Activated CD8-positive, alpha-beta memory T cell treated with anti-CD3 and anti-CD28 coated beads, Interleukin-2, amount 50 U/mL, for 4 hours (primary cell): ENCODE measurements at places on chromosomes 12 and 14.
A peak's percentile ranks its signal among the peaks of the same experiment; 100 is the strongest.

- DNase-seq = no peak
These were observed 107.8 kb downstream of the DUSP6 start for GRCh38 chr12:89244536-89244935.

GRCh38 chr12:131159660-131160059 lies 206.0 kb downstream of the ADGRD1 start:
- DNase-seq = no peak

- DNase-seq = no peak
These were observed 206.0 kb upstream of the DIO3 start for GRCh38 chr14:101355284-101355683.

DNA sequence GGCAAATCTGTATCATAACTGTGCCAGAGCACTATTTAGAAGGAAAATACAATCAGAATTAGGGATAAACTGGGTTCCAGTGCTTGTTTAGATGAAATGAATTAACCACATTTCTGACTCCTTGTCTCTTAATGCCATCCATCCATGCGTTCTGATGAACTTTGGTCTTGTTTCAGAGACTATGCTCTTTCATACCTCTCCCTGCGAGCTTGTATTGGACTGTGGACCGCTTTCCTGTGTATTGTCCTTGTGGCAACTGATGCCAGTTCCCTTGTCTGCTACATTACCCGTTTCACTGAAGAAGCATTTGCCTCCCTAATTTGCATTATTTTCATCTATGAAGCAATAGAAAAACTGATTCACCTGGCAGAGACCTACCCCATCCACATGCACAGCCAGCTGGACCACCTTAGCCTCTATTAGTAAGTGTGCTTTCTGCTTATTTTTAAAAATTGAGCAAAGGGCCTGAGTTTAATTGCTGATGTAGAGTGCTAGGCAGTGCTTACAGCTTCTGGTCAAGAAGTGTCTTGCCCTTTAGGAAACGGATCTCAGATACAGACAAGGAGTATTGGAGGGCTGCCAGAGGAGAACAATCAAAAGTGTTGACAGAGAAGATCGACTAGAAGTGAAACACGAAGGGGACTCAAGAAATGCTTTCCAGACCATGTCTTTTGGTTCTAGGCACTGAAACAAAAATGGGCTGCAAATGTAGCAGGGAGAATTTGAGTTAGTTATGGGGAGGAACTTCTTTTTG lies 46.7 kb downstream of the SLC4A8 start:
- DNase-seq = no peak

GRCh38 chr14:106044949-106045596 lies 518.7 kb downstream of the TMEM121 start:
- peak; percentile 82 for DNase-seq

GRCh38 chr14:100409003-100409360 lies 85.8 kb downstream of the SLC25A47 start:
- no peak for DNase-seq

- DNase-seq = no peak
These were observed 35.9 kb upstream of the CLIP1 start for GRCh38 chr12:122458105-122459035.

DNA sequence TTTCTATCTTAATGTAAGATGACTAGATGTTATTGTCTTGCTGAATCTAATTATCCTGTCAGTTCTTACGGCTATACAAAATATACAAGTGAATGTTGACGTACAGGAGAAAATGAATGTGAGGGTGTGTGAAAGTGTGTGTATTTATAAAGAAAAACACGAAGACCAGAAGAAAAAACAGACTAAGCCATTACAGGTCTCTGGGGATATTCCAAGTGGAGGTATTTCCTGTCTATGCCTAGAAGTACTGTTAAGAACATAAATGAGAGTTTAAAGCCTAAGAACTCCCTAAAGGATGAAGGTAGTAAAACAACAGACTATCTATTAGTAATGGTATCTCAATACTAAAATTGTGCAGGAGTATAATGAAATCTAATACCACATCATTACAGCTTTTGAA lies 7.6 kb downstream of the MDM1 start:
- no peak for DNase-seq

GRCh38 chr12:131947482-131948027 lies 2.2 kb upstream of the EP400 start:
- DNase-seq = no peak

DNA sequence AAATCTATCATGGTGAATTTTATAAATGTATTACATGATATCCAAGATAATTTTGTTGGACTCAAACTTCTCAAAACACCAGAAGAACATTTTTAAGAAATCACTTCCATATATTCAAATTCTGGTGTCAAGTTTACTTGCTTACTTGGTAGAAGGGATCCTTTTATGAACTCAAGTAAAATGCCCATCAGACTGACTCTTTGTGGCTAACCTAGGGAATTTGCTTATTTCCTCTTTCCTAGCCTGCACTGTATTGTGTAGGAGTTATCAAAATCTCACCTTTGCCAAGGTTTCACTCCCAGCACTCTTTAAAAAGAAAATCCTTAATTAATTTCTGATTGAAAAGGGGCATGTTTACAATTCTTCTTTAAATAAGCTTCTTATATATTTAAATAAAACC lies 196.5 kb downstream of the DUSP6 start:
- no peak for DNase-seq

- DNase-seq = no peak
These were observed 14.6 kb downstream of the GTF2A1 start for GRCh38 chr14:81206115-81206514.

DNA sequence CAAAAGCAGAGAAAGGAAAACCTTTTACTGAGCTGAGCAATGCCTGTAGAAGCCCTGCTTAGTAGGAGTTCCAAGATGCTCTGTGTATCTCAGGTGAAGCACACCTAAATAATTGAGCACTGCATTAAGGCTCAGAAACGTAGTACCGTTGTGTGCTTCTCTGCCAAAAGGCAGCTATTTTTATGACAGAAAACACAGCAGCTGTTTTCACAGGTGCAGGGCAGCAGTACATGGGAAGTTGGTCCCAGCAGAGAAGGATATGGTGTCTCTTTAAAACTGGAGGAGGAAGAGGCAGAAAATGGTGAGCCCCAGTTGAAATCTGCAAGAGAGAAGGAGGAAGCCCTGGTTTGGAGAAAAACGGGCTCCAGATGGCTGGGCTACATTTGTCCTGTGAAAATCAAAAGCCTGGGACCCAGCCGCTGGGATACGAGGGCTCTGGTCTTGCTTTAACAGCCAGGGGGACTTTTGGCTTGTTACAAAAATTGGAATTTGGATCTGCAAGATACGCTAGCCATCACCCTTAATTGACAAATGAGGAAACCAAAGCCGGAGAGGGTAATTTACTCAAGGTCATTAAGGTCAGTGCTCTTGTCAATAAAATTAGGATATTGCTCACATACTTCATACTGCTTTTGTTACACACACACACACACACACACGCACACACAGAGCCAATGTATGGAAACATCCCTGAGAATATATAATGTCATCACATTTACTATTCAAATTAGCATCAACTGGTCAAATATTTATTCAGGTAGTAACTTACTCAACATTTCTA lies 27.3 kb downstream of the SPRING1 start:
- DNase-seq = no peak

DNA sequence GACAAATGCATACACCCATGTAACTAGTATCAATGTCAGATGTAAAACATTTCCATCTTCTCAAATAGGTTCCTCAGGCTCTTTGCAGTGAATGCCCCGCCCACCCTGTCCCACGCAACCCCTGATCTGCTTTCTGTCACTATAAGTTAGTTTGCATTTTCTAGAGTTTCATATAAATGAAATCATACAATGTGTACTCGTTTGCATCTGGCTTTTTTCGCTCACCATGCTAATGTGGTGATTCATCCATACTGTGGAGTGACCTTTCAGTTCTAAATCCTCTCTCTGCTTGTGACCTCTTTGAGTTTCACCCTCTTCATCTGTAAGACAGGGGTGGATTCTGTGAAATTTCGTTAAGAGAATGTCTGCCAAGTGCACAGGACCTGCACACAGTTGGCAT lies 30.6 kb upstream of the MSI1 start:
- DNase-seq = no peak

- peak; percentile 57 for DNase-seq
These were observed 515.4 kb downstream of the FUT8 start for GRCh38 chr14:65927931-65928356.

DNA sequence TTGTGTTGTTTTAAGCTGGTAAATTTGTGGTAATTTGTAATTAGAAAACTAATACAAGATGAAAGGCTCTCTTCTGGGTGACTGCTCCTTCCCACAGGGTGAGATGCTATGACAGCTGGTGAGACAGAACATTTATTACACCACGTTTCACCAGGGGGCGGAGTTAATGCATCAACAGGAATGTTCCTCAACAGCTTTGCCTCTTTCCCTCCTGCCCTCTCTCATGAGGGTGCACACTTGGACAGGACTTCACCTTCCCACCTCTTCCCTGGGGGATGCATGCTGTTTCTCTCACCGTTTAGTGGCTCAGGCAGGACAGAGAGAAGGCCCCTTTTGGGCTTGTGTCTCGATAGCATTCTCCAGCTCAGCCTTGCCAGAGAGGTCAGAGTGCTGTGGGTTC lies 13.4 kb upstream of the PPP1R1A start:
- no peak for DNase-seq

DNA sequence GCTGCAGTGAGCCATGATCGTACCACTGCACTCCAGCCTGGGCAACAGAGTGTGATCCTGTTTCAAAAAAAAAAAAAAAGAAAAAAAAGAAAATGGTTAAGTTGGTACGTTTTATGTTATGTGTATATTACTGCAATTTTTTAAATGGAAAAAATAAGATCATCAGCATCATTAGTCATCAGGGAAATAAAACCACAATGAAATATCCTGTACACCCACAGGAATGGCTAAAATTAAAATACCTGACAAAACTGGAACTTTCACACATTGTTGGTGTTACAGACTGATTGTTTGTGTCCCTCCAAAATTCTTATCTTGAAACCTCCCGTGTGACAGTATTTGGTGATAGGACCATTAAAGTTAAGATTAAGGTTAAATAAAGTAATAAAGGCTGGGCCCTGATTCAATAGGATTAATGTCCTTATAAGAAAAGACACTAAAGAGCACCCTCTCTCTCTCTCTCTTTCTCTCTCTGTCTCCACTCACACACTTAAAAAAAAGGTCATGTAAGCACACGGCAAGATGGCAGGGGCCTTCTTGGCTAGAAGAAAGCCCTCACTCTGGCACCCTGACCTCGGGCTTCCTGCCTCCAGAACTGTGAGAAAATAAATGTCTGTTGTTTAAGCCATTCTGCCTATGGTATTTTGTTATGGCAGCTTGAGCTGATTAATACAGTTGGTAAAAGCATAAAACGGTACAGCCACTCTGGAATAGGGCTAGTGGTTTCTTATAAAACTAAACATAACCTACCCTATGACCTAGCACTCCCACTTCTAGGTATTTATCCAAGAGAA lies 48.3 kb upstream of the ZFP36L1 start:
- no peak for DNase-seq

DNA sequence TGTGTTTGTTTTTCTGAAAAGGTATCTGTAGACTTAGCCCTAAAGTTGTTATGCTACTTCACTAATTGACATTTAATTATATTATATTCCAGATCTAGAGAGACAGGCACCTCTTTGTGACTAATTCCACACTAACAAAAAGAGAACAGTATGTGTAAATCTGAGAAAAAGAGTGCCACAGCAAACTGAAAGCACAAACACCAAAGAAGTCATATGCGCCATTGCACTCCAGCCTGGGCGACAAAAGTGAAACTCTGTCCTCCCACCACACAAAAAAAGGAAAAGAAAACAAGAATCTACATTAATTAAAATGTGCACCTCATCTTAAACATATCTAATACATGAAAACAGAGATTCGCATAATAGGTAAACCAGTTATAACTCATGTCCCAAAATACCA lies 4.4 kb upstream of the CSRNP2 start:
- no peak for DNase-seq

GRCh38 chr14:31957565-31957964 lies 119.5 kb upstream of the ARHGAP5 start:
- no peak for DNase-seq

DNA sequence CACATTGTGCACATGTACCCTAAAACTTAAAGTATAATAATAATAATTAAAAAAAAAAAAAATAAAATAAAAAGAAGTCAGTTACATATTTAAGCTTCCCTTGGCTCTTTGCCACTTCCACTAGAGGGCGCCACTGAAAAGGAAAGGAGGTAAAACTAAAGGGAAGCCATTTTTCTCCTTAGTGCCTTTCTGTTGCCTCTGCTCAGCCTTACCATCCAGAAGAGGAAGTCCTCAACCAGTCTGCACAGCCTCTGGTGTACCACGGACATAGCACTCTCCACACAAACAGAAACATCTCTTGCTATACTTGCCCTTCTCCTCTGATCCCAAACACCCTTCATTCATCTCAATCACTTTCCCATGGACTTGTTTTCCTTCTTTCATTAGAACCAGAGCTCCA lies 169.0 kb upstream of the EEA1 start:
- peak; percentile 60 for DNase-seq

DNA sequence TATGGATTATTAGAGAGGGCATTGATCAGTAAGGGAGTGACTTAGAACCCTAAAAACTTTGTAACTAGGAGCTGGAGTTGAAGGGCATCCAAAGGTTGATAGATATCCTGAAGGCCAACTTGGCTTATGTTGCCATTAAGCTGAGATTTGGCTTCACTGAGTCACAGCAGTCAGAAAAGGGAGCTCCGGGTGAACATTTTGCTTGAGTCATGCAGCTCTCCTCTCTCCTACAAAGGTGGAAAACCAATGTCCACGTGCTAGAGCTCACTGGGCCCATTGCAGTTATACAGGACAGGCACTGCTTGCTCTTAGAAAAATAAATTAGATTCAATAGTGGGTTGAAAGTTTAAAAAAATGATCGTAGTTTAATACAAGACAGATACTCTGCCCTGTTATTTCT lies 87.3 kb upstream of the LRIG3 start:
- DNase-seq = no peak

GRCh38 chr12:117985182-117985581 lies 16.4 kb upstream of the KSR2 start:
- DNase-seq = no peak

GRCh38 chr14:23568600-23569331 lies 1.2 kb upstream of the AP1G2 start:
- DNase-seq = no peak

DNA sequence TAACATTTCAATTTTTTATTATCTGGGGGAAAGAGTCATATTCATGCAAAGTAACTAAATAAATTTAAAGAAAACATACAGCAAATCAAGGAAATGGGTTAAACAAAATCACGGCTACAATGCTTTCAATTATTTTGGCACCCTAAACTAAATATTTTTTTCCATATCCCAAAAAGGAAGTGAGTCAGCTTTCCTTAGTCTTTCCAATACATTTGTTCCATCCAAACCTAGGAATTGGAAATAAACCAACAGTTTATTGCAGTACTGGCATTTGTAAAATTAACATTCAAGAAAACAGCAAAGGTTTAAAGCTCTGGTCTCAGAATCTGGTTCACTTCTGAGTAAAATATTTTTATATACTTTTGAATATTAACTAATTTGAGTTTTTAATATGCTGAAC lies 89.2 kb downstream of the BCL2L14 start:
- no peak for DNase-seq

- DNase-seq = no peak
These were observed 500.4 kb downstream of the SLC6A15 start for GRCh38 chr12:84412226-84412625.

- no peak for DNase-seq
These were observed 1.9 kb downstream of the SLC25A3 start for GRCh38 chr12:98595243-98595988.

GRCh38 chr12:115155665-115156645 lies 472.0 kb upstream of the TBX3 start:
- DNase-seq = no peak

- DNase-seq = no peak
These were observed 216.5 kb downstream of the SLC38A4 start for GRCh38 chr12:46609273-46609623.

- no peak for DNase-seq
These were observed 30.9 kb upstream of the TUBA1C start for GRCh38 chr12:49233842-49234526.

- no peak for DNase-seq
These were observed 49.6 kb upstream of the GSC start for GRCh38 chr14:94819531-94819930.
